ENCODE measurements at places on chromosomes 4 and X. TPM values are rescaled to one million over a fixed set of nuclear protein-coding genes. Genes with fewer than 3 reads are reported as not detected.
A peak's percentile ranks its signal among the peaks of the same experiment; 100 is the strongest.

DNA sequence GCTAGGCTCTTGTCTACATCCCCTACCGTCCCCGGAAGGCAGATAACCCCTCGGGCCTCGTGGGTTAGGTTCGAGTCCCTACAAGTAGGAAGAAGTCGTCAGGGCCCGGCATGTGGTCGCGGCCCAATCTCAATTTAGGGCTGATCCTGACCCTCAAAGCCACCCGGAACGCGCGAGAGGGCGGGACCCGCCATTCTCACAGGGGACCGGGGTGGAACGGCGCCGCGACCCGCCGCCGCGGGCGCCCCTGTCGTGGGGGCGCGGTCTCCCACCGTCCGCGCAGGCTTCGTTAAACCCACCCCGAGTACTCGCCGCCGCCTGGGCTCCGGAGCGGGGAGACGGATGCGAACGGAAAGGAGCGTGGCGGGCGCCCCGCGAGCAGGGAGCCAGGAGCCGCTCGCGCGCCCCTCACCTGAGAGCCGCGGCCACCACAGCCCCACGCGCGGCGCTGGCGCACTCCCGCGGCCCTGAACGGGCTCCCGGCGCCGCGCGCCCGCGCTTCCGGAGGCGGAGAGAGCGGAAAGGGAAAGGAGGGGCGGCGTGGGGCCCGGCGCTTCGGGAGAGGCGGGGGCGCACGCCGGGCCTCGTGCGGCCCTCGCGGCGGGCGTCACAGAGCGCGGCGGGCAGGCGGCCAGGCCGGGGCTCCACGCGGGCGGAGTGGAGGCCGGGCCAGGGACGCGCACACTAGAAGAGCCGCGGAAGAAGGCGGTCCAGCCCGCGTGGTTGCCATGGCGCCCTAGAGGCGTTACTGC lies at the start of gene CFAP97:
CFAP97 (minus strand) TSS at position 515 of the 752 bp plus-strand sequence. CDS start 12,804 bp downstream, outside the sequence.
- DNase-seq, result peak; percentile 77

- no peak for DNase-seq
Measured at GRCh38 chr4:80140194-80140593, 57.1 kb upstream of the PRDM8 start.

PDCL2 gene
- total RNA-seq, result not detected

DNA sequence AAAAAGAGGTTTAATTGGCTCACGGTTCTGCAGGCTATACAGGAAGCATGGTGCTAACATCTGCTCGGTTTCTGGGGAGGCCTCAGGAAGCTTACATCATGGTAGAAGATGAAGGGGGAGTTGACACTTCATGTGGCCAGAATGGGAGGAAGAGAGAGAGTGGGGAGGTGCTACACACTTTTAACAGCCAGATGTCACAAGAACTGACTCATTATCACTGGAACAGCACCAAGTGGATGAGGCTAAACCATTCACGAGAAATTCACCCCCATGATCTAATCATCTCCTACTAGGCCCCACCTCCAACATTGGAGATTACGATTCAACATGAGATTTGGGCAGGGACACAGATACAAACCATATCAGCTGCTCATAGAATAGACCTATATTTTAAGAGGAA lies 255.8 kb downstream of the OPHN1 start:
- DNase-seq, result no peak

GRCh38 chrX:153474718-153475117 lies 4.3 kb upstream of the HAUS7 start:
- DNase-seq, result no peak

RPS6KA6 gene
- total RNA-seq, result 4.3 TPM

DNA sequence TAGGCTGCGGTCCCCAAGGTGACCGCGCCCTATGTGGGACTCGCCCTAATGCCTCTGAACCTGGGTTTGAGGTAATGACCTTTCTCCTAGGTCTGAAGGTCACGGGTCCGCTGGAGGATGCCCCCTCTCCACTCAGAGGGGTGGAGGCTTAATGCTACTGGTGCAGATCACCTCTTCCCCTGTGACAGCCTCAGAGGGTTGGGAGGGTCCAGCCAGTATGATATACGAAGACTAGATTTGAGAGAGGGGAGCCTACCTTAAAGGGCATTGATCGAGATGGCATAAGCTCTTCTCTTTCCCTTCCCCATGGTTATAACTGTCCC lies 1.0 kb downstream of the SLC25A5 start:
- DNase-seq, result no peak

GRCh38 chr4:38314663-38315062 lies 349.3 kb upstream of the KLF3 start:
- DNase-seq, result no peak

CT45A5 gene
- not detected for total RNA-seq

DNA sequence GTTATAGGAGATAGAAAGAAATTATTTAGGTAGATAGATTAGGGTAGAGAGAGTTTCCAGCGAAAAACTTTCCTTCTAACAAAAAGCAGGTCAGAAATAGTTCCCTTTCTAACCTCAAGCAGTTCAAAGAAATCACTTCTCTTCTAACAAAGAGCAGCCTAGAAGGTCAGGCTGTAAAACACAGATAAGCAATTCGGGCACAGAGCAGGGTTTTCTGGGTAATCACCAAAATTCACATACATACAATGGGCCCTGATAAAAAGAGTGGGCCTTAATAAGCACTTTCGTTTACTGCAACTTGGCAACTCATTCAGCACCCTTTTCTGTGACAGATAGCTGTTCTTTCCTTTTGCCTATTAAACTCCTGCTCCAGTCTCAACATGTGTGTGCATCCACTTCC lies 13.4 kb upstream of the NAF1 start:
- no peak for DNase-seq

DNA sequence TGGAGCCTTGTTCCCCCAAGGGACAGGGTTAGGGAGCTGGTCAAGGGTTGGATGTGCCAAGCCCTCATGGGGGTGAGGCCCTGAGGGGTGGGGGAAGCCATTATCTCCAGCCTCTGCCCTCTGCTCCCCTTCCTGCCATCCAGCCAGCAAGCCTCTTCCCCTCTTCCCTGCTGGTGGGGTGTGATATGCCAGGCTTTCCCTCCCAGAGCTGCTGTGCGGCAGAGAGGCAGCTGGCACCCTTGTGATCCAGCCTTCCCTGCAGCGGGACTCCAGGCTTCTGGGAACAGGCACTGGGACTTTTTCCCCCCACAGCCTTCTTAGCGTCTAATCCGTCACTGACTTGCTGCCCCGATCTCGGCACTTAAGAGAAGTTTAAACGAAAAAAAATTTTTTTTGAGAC lies 6.3 kb downstream of the SSR4 start:
- no peak for DNase-seq

All from tibial nerve (tissue), 4 donors.